ENCODE measurements at places on chromosomes 3 and 15.

DNA sequence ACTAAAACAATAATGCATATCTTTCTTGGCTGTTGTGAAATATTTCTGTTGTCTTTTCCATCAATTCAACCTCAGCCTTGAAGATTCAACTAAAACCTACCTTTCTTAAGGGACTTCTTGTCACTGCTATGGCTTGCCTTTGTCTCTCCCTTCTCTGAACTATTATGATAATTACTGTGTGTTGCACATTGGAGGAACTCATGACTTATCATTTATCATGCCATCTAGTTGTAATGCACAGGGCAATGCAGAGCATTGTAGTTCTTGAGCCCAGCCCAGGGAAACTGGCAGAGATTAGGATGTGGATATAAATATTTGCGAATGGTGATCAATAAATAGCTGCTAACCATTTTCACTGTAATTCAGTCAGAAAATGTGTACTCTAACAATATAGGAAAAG is 427.1 kb upstream of the FRG2C start:
- no peak for DNase-seq

- DNase-seq = no peak
These were observed 11.8 kb upstream of the SLC6A11 start for GRCh38 chr3:10804183-10804648.

GRCh38 chr15:92807971-92808571 is 92.1 kb upstream of the CHD2 start:
- DNase-seq = peak; percentile 76

- no peak for DNase-seq
These were observed 15.5 kb upstream of the ONECUT1 start for GRCh38 chr15:52805351-52806283.
